ENCODE measurements at places on chromosomes 7 and 10.

DNA sequence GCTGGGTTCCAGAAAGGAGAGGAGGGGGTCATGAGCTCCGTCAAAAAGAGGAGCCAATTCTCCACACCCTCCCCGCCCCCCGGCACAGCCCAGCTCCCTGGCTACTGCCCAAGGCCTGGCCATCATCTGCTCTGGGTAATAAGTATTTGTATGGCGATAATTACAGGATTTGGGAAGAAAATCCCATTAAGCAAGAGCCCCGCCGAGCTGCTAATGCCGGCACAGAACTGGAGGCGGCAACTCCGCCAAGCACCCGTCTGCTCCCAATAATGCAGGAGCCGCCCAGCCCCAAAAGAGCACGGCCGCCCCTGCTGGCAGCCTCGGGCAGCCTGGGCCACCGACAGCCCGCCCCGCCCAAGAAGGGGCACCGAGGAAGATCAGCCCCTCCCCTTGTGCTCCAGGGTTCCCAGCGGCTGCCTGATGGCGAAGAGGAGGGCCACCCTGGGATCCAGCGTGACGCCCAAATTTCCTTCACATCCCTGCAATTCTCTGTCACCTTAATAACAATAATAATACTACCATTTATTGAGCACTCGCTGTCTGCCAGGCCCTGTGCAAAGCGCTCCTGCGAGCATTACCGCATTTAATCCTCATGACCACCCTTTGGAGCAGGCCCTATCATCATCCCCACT is 5.9 kb downstream of the SLIT1 start:
- DNase-seq: peak; percentile 49

- no peak for DNase-seq
These were observed 104.5 kb downstream of the NRCAM start for GRCh38 chr7:108351729-108352131.

- no peak for DNase-seq
These were observed 275.9 kb downstream of the SKAP2 start for GRCh38 chr7:26588511-26588910.

DNA sequence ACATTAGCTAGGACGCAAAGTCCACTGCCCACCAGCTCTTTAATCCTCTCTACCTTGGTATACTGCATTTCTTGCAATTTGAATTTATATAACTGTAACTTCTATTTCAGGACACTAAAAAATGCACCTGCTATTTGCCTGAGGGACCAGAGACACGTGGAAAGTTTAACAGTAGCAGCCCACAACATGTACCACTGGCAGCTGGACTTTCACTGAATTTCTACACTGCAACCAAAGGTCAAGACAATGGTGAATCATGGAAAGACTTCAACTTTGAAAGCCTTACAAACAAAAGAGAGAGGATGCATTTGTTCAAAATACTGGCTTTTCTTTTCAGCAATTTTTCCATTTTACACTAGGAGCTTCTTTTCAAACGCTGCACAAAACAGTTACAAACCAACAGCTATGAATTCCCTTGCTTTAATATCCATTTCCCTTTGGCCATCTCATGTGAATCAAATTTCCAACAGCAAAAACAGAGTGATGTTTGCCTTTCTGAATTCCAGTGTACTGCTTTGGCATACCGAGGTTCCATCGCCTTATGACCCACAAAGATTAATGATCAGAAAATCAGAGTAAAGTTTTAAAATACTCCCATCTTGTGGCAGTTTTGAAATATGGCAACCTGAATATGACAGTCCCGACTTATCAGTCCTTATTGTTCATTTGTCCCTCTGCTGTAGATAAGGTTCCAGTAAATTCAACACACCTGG is 29.9 kb upstream of the HNRNPH3 start:
- DNase-seq: peak; percentile 81

DNA sequence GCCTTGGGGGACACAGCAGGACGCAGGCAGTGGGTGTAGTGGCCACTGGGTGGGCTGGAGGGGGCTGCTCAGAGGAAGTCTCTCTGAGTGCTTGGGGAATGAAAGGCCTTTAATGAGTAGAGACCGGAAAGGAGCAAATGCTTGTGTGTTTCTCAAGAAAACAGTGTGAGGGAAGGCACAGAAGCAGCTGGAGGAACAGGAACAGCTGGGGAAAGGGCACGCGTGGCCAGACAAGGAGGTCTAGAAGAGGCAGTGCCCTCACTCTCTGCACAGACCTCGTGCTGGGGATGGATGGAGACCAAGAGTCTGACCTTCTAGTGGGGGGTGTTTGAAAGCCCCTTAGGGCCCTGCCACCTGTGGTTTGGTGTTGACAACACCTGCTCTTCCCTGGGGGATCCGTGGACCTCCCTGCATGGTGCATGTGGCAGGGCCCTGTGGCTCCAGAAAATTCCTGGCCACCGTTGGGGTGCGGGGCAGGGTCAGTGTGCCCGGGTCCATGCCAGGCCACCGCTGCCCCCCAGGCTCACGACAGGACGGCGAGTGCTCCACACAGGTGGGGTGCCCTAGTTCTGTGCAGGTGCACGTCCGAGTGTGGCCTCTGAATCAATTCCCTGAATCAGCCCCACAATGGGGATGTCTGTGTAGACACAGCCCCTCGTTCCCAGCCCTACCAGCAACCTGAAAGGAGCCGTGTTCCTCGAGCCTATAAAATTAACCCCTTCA is 25.9 kb upstream of the FAM20C start:
- peak; percentile 71 for DNase-seq
